ENCODE measurements at places on chromosomes 1 and 21. TPM values are rescaled to one million over a fixed set of nuclear protein-coding genes. Genes with fewer than 3 reads are reported as not detected.

DNA sequence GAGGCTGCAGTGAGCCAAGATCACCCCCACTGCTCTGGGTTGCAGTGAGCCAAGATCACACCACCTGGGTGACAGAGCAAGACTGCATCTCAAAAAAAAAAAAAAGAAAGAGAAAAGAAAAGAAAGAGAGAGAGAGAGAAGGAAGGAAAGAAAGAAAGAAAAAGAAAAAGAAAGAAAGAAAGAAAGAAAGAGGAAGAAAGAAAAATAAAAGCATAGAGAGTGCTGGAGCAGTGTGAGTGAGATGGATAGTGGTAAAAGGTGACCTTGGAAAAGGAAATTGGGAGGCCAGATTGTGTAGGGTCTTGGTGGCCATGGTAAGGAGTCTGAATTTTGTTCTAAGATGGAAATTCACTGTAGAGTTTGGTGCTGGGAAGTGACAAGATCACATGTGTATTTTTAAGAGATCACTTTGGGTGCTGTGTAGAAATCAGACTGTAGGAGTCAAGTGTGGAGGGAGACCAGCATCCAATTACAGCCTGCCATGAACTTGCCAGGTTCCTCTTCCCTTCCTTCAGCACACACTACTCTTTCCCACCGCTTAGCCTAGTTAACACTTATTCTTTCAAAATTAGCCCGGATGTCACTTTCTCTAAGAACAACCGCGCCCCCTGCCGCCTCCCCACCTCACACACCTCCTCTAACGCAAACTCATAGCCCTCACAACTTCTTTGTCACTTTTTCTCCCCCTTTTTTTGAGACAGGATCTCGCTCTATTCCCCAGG, 17.9 kb downstream of the MTX1 start:
- DNase-seq = no peak

- DNase-seq = no peak
Measured at GRCh38 chr1:98452162-98452561, 209.4 kb upstream of the SNX7 start.

DNA sequence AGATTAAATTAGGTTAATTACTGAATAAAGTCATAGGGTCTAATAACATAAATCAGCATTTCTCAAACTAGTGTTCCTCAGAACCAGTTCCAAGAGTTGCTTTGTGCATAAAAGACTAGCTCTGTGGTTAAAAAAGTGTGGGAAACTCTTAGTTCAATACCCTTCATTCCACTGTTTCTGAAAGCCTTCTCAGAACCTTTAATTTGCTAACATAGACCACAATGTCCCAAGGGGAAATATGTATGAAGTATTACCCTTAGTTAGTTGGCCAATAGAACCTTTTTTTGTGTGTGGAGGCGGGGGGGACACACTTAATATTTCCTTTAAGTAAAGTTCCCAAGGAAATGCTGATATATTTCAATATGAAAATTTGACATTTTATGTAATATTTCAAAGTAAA, 20.4 kb downstream of the ODF2L start:
- DNase-seq = no peak

GRCh38 chr1:236810018-236810417, 14.9 kb downstream of the MTR start:
- no peak for DNase-seq

GRCh38 chr1:212529211-212529741, 79.3 kb upstream of the ATF3 start:
- DNase-seq = no peak

- no peak for DNase-seq
Measured at GRCh38 chr1:36149973-36150295, 648 bp upstream of the TRAPPC3 start.

- no peak for DNase-seq
Measured at GRCh38 chr21:36798491-36798890, 99.6 kb downstream of the SIM2 start.

GRCh38 chr21:32226444-32226843, 52.4 kb downstream of the MIS18A start:
- no peak for DNase-seq

GRCh38 chr1:81374481-81374880, 426.3 kb upstream of the ADGRL2 start:
- no peak for DNase-seq

- DNase-seq = no peak
Measured at GRCh38 chr1:185244015-185244747, 72.9 kb downstream of the IVNS1ABP start.

- DNase-seq = no peak
Measured at GRCh38 chr1:84870591-84870990, 22.4 kb downstream of the LPAR3 start.

DNA sequence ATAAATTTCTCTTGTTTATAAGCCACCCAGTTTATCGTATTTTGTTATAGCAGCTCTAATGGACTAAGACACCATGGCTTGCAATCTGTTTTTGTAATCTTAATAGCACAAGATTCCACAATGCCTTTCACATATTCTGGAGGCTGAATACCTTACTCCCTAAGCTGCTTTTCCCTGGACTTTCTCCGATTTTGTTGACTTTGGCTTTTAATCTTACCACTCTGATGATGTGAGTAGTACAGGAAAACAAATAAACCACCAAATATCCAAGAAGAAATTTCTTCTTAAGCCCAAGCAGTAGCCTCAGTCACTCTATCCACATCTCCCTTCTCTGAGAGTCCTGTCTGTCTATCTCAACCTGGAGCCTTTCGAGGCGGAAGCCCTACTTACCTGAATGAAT, 838.6 kb downstream of the LTN1 start:
- DNase-seq = no peak

The HPCAL4 gene
- total RNA-seq = not detected

The SH2D1B gene
- total RNA-seq = 0.91 TPM

DNA sequence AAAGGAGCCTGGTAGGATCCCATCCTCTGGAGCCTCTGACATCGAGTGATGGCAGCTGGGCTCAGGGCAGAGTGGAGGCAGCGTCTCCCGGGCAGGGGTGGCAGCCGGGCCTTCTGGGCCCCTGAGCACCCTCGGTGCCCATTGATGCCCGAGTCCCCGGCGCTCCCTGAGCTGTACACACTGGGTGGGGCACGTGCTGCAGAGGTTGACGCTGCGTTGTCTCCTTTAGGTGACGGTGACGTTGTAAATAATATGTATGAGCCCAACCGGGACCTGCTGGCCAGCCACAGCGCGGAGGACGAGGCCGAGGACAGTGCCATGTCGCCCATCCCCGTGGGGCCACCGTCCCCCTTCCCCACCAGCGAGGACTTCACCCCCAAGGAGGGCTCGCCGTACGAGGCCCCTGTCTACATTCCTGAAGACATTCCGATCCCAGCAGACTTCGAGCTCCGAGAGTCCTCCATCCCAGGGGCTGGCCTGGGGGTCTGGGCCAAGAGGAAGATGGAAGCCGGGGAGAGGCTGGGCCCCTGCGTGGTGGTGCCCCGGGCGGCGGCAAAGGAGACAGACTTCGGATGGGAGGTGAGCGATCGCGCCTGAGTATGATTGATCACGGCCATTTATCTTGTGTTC, 117.0 kb downstream of the PRDM16 start:
- no peak for DNase-seq

DNA sequence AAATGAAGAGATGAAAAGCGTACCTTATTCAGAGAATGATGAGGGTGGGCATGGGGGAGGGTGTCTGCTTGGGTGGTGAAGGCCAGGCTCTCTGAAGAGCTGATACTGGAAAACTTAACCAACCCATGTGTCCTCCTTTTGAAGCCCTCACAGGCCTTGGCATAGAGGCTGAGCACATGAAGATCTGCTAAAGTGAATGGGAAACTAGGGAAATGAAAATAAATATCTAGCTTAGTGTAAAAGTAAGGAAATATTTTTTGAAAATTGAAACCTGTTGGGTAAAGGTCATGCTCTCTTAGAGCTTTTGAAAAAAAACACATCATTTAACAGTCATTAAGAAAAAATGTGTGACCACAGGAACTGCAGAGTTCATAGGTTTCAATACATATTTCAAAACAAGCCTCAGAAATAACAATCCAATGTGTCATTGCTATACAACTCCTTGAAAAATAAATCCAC, 40.5 kb upstream of the RALGPS2 start:
- no peak for DNase-seq

The GSTM1 gene
- total RNA-seq = 299 TPM

- no peak for DNase-seq
Measured at GRCh38 chr21:28325618-28326017, 667.1 kb downstream of the LTN1 start.

DNA sequence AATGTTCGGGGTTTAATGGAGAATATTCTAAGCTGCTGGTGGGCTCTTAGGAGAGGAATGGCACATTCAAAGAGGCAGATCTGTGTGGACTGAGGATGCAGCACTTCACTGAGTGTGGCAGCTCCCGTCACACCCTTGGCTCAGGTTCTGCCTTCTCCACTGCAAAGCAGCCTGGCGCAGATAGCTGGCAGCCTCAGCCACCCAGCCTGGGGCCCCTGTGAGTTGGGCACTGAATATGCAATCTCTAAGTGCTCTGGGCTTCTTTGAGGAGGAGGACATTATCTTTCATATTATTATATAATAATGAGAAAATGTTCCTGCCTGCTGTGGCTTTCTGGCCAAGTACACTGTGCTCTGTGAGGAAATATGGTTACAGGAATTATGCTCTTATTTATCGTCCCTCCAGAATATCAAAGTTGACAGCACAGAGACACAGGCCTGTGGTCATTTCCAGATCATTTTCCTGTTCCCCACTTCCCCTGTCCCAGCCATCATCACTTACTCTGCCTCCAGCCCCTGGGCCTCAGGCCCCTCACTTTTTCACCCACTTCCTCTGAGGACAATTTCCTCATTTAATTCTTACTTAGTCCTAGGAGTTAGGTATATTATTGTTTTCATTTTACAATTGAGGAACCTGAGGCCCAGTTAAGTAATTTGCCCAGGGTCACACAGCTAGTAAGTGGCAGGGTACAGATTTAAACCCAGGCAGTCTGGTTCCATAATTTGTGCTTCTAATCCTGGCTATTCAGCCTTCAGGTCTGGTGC, 53.6 kb downstream of the MAB21L3 start:
- no peak for DNase-seq

The PRR9 gene
- not detected for total RNA-seq

DNA sequence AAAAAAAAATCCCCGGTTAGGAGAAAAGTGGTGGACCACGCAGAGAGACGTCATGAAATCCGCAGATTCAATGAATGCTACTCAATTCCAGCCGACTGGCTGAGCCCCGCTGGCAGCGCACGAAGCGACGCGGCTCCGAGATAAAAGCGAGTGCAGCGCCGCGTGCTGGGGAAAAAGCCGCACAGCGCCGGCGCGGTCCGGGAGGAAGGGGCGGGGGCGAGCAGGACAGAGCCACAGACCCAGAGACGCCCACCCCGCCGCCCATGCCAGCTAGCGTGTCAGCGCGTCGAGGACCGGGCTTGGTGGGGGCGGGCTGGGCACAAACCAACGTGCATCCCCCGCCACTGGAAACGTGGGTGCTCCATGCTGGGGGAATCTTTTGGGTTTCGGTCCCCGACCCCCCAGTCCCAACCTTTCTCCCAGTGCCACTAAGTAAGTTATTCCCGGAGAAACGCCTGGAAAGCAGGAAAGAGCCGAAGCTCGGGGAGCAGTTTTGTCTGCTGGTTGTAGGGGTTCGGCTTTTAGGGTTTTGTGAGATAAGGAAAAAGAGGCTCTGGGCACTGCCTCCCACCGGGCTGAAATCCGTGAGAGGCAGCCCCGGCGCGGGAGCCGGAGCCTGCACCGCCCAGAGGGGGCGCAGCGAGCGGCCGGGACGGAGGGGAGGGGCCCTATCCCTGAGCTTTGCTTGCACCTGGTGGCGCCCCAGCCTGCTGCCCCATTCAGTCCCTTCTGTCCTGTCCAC, at the start of gene KCNJ6:
TSS of gene KCNJ6 (minus strand) at position 148 of the 742 bp plus-strand sequence. CDS start 75,775 bp downstream, outside the sequence.
- DNase-seq = no peak

GRCh38 chr1:54325703-54326461, 80.3 kb downstream of the SSBP3 start:
- no peak for DNase-seq

The IVL gene
- 155 TPM for total RNA-seq

- DNase-seq = no peak
Measured at GRCh38 chr1:117803318-117803717, 126.1 kb downstream of the GDAP2 start.

DNA sequence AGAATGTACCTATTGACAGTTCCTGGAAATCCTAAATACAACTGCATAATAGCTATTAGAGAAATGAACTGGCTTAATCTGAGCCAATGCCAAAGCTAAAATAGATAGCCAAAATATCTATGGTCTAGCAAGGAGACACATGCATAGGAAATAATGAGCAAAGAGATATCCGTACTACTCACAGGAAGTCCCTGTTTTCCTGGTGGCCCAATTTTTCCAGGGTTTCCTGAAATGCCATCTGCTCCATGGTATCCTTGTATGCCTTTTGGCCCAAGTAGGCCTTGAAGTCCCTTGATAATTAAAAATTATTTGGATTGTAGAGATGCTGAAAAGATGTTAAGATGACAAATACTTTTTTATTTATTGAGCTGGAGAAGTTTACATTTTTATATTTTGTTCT, 108.4 kb upstream of the ZNHIT6 start:
- no peak for DNase-seq

The PHC2 gene
- 27.4 TPM for total RNA-seq

The FAM177B gene
- not detected for total RNA-seq

- no peak for DNase-seq
Measured at GRCh38 chr1:236753516-236753915, 41.6 kb upstream of the MTR start.

DNA sequence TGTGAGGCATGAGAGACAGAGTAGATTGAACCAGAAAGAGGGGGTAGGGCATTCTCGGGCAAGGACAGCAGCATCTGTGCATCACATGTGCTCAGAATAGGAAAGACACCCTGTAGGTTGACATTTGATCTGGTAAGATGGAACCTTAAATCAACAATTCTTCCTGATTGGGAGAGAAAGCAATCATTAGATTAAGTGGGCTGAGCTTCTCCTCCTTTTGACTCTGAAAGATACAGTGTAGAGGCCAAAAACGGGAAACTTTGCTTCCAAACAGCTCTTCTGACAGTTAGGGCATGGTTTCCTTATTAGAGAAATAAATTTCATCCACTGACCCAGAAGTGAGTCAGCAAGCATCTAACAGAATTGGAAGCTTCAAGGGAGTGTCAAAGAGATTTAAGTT, 9.7 kb downstream of the KIF14 start:
- DNase-seq = no peak

GRCh38 chr1:243379706-243380105, 123.9 kb downstream of the SDCCAG8 start:
- DNase-seq = no peak

GRCh38 chr1:115340879-115341278, 2.8 kb upstream of the NGF start:
- no peak for DNase-seq

- DNase-seq = no peak
Measured at GRCh38 chr1:207988326-207989165, 77.6 kb upstream of the CD34 start.

All from esophagus squamous epithelium (tissue), 5 donors.